ENCODE measurements at places on chromosomes 3 and 15.

DNA sequence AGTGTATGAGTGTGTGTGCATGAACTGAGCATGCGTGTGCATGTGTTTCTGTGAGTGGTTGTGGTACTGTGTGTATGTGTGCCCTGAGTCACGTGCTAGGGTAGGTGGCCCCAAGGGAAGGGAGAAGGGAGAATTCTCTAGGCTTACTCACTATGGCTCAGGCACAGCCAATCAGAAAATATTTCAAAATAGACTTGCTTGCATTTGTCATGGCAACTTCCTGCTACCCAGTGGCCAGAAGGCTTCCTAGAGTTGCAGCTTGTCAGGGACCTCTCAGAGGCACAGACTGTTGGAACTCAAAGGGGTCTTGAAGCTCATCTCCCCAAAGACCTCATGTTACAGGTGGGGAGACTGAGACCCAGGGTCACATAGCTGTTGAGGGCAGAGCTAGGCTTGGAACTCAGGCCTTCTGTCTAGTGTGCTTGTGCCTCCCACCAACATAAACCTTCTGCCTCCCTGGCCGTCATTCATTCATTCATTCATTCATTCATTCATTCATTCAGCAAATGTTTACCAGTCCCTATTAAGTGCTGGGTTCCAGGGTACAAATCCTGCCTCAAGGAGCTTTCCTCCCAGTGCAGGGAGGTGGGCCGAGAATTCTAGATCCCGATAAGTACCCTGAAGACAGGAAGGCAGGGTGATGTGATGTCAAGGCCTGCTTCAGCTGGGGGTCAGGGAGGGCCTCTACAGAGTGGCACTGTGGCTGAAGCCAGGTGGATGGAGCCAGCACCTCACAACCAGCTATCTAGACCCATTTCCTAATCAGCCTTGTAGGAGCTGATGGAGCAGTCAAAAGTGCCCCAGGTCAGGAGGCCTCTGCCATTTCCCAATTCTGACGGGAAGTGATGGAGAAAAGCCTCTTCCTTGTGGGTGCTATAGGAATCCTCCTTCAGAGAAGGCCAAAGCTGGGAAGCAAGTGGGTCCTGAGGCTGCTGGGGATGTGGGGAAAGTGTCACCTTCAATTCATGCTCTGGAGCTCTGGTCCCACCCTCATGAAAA is 10.9 kb upstream of the RFT1 start:
- peak; percentile 54 for DNase-seq

GRCh38 chr3:141271279-141272030 is 39.8 kb downstream of the PXYLP1 start:
- DNase-seq = no peak

GRCh38 chr3:140626856-140627255 is 51.0 kb upstream of the TRIM42 start:
- no peak for DNase-seq

DNA sequence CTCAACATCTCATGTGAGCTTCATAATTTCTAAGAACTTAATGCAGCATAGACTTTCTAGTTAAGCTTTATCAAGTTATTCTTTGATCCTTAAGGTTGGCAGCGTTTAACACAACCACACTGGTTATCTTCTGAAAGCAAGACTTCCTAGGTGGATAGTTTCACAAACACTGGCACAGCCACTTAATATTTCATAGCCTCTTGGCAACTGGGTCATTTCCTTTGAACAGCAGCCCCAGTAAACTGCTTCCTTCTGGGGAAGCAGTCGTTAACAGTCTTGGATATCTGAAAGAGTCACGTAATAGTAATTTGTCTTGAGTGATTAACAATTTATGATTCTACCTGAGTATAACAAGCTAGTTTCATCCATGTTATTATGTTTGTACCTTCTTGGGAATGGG is 45.9 kb upstream of the ABHD10 start:
- no peak for DNase-seq

- DNase-seq = no peak
These were observed 37.5 kb downstream of the EHD4 start for GRCh38 chr15:41934843-41935242.

DNA sequence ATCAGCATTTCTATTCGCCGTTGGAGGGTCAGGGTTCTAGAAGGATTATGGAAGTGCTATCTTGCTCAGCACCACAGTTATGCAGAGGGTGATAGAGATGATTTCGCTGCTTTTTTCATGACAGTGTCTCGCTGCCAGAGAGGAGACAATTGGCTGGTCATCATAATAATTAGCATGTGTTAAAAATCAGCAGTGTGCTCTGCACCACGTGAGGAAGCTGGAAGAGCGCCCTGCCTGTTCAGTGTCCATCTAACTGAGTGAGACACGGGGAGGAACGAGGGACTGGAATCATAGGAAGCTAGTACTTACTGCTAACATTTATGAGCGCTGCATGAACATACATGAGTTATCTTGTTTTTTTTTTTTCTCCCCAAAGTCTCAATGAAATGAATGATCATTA is 116.2 kb upstream of the PLAAT1 start:
- DNase-seq = no peak

DNA sequence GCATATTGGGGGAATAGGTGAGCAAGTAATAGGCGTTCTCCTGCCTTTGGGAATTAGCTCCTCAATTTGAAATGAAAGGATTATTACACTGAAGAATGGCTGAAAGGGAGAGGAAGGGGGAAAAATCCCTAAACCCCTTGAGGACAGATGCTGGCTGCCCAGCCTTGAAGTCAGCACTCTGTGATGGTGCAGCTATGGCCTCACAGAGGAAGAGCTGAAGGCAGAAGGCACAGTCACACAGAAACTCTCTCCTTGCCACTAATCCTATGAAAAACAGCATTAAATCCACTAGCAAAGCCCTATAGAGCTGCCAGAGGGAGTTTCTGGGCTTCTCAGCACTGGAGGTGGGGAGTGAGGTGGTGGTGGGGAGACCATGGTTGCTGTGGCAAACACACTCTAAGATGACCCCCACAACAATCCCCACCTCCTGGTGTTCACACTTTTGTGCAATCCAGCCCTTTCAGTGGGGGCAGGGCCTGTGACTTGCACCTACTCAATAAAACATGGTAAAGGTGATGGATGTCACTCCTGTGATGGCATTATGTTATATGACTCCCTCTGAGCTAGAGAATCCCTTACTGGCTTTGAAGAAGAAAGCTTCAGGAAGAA is 101.2 kb downstream of the RFTN1 start:
- no peak for DNase-seq

Data from adipocyte (in vitro differentiated cells).